Activated T-helper 9 cell treated with anti-CD3 and anti-CD28 coated beads, Interleukin-2, amount 50 U/mL, for 16 hours (primary cell): ENCODE measurements at places on chromosomes 1 and 21.

GRCh38 chr1:222168621-222169020 lies 379.3 kb downstream of the HHIPL2 start:
- no peak for DNase-seq

GRCh38 chr1:220207411-220207810 lies 64.8 kb downstream of the RAB3GAP2 start:
- DNase-seq, result no peak

DNA sequence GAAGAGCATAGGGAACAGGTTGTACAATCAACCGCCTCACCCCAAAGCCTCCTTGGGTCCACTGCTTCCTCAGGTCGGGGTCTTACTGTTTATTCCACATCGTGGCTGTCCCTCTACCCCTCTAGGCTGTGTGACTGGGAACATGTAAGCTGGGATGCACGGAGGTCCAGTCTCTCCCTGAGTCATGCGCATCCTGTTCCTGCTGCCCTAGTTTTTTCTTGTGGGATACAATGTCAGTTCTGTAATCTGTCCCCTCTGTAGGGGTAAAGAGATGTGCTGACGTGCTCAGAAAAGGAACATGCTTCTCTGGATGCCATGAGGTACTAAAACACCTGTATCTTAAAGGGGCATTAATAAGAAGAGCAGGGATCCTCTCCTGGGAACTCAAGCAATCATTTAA lies 66.2 kb downstream of the SLC45A1 start:
- no peak for DNase-seq

DNA sequence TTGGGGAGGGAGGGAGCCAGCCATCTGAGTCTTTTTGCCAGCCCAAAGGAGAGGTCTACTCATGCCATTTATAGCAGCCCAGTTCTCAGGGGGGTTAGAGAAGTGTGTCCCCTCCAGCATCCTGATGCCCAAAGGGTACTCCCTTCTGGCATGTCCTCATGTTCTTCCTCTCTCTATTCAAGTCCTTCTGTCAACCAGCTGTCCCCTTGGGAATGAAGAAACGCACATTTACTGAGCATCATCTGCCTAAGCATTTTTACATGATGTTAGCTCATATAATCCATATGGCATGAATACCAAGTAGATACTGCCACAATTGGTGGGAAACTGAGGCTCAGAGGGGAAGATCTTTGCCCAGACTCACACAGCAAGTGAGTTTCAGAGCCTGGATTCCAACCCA lies 14.8 kb upstream of the TACSTD2 start:
- no peak for DNase-seq

GRCh38 chr1:218390618-218391017 lies 45.5 kb downstream of the TGFB2 start:
- no peak for DNase-seq

GRCh38 chr21:45084881-45085536 lies 10.6 kb downstream of the ADARB1 start:
- DNase-seq, result no peak

GRCh38 chr1:94072840-94073522 lies 48.0 kb downstream of the ABCA4 start:
- no peak for DNase-seq

DNA sequence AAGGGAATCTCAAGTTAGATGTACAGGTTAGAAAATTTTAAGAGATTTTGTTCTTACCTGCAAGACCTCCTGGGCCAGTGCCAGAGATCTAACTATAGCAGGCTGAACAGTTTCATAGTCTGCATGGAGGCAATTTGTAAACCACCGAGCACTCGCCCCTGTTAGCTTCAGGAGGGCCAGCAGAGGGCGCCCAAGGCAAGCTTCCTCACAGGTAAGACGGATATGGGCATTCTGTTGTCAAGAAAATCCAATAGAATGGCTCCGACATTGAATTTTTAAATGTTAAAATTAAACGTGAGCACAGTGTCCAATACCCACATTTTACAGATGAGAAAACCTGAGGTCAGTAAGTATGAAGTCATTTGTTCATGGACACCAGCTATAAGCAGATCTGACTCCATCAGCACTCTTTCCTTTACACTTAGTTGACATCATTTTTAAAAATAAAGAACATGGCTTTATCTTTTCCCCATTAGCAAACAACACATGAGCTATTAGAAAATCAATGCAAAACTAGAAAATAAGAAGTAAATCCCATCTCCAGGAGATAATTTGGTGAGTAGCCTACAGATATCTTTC lies 2.2 kb downstream of the REG4 start:
- peak; percentile 41 for DNase-seq

DNA sequence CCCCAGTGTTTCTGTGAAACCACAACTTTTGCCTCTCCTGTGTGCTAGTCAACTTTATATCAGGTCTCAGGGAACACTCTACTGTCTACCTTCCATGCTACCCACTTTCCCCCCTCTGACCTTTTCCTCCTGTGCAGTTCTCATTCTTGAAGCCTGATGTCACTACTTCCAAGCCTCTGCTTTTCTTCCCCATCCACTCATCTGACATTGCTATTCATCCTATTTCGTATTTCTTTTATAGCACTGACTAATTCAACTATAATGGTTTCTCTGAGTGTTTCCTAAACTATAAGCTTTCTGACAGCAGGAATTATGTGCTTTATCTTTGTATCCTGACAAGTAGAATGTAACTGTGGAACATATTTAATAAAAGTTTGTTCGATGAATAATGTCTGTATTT lies 18.2 kb upstream of the DPH5 start:
- no peak for DNase-seq

GRCh38 chr1:69911301-69911801 lies 294.0 kb downstream of the LRRC40 start:
- no peak for DNase-seq

DNA sequence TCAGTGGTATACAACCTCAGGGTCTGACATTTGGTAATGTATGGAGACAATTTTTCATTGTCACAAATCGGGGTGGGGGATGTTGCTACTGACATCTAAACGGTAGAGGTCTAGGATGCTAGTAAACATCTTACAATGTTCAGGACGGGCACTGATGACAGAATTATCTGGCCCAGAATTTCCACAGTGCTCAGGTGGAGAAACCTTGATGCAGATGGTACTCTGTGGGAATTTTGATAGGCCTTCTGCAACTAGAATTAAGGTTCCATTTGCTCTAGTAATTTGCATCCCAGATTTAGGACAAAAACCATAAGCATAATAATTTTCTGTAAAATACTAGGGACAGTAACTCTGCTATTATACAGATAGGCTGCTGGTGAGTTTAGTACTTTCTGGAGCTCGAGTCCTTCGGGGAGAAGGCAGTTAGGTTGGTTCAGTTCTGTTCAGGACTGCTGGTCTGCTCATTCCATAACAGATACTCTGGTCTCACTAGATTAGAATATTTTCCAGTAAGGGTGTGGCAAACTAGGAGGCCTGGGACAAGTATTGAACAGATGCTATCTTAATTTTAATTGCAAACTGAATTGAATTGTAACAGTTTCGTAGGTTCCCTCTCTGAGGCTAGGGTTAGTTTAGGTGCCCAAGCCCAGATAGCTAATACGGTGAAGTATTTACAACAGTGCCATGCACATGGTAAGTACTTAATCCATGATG lies 11.4 kb downstream of the METTL13 start:
- no peak for DNase-seq

DNA sequence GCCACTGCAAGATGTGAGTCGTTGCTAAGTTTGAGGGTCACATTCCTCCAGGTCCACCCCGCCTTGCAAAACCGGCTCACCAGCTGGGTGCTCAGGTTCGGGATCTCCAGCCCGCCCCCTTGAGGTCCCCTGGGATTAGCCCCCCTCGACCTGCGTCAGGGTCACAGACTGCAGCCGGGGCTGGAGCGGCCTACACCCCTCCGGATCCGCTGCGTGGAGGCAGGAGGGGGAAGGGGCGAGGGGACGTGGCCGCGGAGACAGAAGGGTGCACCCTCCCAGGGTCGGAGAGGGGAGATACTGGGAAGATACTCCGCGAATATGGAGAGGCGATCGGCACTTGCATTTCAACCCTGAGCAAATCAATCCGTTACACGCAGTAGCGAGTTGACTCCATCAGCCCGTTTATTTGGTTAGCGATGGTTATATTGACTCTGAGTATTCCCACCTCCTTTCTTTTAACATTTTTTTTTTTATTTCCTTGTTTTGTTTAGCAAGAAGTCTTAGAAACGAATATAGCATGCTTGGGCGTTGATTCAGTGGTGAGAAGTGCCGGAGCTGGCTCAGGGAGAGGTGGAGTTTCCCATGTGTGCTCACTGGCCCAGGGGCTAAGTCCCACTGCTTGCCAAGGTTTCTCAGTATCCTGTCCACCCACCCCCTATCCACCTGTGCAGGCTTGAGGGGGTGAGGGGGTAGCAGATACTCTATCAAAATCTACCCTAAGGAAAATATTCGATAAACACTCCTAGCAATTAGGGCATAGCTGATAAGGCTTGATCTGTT lies 997 bp downstream of the IFNAR2 start:
- peak; percentile 23 for DNase-seq

DNA sequence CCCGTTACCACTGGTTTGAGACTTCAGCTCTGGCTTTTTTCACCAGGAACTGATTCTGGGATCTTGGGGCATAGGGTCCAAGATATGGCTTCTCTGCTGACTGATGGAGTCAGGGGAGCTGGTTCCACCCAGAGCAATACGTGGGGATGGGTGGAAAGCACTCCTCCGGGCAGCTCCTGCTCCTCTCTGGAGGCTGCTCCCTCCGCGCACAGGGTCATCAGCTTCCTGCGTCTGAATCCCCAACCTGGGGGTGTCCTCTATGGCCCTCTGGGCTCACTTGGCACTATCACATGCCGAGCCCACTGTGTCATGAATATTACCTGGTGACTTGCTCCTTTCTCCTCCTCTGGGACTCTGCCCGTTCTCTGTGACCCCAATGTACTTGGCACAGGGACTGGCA lies 405.4 kb upstream of the VAMP3 start:
- no peak for DNase-seq

DNA sequence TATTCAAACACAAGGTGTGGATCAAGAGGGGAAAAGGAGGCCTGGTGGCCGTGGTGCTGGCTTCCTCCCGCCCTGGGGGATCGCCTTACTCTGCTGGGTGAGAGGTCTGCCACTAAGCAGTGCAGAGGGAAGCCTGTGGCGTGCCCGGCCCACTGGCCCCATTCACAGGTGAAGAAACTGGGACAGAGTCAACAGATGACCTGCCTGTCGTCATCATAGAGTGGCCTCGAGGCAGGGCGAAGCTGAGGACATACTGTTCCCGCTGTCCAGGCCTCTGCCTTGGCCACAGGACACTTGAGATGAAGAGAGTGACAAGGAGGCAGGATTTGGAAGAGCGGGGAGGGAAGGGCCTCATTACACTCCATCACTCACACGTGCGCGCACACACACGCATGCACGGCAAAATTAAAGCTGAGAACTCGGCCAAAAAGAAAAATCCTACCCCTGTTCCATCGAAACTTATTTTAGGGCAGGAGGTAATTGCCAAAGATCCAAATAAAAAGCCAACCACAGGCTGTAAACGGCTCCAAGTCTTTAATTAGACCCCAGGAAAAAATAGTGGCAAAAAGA lies 50.5 kb downstream of the CASZ1 start:
- DNase-seq, result no peak

- no peak for DNase-seq
These were observed 360.9 kb upstream of the VAMP3 start for GRCh38 chr1:7410156-7410555.

DNA sequence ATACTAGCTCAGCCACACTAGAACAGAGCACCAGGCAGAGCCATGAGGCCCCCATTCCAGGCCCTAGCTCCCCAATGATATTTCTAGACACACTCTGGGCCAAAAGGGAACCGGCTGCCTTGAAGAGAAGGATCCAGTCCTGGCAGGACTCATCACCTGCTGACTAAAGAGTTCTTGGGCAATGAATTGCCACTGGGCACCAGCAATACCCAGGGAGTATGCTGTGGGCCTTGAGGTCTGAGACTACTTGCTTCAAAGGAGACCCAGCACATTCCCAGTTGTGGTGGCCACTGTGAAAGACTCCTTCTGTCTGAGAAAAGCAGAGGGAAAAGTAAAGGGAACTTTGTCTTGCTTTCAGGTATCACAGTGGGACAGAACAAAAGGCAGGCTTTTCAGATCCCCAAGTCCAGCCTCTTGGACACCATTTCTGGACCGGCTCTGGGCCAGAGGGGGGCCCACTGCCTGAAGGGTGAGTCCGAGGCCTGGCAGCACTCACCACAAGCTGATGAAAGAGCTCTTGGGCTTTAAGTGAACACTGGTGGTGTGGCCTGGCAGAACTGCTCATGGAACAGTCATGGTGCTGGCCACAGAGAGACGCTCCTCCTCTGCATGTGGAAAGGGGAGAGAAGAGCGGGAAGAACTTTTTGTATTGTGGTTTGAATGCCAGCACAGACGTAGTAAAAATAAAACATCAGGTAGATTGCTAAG lies 72.5 kb downstream of the CDC42BPA start:
- no peak for DNase-seq

DNA sequence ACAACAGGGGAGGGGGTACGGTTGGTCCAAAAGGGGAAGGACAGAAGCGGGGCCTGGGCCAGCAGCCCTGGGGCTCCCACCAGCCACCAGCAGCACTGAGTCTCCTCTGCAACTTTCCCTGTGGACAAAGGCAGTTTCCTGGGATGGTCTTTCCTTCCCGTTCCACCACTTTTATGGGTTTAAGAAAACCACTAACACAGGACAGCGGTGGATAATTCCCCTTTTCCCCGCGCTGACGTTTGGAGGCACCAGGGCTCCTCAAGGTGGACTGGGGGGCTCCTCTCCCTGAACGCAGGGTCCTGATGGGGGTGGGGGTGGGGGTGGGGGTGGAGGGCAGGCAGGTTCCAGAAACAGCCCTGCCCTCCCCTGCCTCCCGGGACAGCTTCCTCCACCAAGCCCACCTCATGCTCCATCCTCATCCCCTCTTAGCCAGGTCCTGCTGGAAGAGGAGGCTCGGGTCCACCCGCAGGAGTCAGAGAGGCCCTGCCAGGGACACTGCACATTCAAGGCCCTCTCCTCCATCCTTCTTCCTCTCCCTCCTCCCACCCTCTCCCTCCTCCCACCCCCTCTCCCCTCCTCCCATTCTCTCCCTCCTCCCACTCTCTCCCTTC lies 4.8 kb upstream of the COL6A1 start:
- no peak for DNase-seq

GRCh38 chr1:40107290-40107959 lies 10.4 kb upstream of the PPT1 start:
- DNase-seq, result no peak

DNA sequence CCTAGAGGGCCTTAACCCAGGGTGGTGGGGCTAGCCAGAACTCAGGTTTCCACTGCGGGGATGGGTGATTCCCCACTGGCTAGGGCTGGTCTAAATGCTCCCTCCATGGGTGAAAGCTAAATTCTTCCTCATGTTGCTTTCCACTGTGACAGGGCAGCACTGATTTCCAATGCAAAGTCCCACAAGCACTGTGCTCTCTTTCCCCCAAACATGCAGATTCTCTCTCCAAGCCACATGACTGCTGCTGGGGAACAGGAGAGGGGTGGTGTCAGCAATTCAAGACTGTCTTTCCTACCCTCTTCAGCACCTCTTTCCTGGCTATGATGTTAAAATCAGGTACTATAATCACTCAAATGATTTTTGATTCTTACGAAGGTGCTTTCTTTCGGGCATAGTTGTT lies 215.5 kb downstream of the RWDD3 start:
- no peak for DNase-seq
